ENCODE measurements at places on chromosomes 16 and 17.
A peak's percentile ranks its signal among the peaks of the same experiment; 100 is the strongest.

GRCh38 chr16:12771341-12771798 lies 32.3 kb downstream of the CPPED1 start:
- no peaks in the 10 kb centered on the region for H3K4me1 ChIP-seq
- no peak for DNase-seq
- H3K36me3 ChIP-seq, result no peaks in the 10 kb centered on the region
- H3K4me3 ChIP-seq, result no peak overlapping the region

GRCh38 chr16:52489894-52490293 lies 57.0 kb downstream of the TOX3 start:
- H3K27ac ChIP-seq, result no peak overlapping the region
- no peaks in the 10 kb centered on the region for H3K36me3 ChIP-seq
- H3K4me1 ChIP-seq, result no peaks in the 10 kb centered on the region
- DNase-seq, result no peak
- H3K4me3 ChIP-seq, result no peak overlapping the region

DNA sequence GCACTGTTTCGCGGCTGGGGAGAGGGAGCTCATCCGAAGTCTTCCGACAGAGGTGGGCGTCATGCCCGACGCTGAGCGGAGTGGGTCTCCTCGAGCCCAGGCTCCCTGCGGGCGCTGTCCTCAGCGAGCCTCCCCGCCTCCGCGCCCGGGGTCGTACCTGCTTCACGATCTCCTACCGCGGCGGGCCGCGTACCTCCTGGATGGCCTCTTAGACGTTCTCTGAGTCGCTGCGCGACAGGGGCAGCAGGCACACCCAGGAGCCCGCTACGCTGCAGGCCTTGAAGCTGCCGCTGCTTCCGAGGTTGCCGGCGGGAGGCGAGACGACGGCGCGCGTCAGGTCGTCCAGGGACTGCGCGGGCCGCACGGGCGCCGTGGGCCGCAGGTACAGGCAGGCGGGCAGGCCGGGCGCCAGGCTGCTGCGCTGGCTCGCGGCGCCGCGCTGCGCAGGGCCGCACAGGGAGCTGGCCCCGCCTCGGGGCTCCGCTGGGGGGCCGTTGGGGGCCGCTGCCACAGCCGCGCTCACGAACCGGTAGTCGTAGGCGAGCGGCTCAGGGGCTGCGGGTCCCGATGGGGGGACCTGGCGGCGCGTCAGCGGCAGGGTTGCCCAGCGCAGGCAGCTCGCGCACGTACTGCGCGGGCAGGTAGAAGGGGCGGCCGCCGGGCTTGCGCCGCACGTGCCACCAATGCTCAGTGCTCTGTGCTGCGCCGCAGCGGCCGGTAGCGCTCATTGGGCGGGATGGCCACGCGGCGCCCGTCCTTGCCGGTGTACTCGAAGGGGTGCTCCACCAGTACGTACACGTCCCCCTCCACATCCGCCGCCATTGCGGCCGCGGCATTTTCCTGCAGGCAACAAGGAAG lies 116.4 kb upstream of the SMURF2 start:
- peak overlapping the region; percentile 66 for H3K4me3 ChIP-seq
- H3K27me3 ChIP-seq, result no peaks in the 10 kb centered on the region
- peak overlapping the region; percentile 70 for H3K27ac ChIP-seq
- DNase-seq, result peak; percentile 69

DNA sequence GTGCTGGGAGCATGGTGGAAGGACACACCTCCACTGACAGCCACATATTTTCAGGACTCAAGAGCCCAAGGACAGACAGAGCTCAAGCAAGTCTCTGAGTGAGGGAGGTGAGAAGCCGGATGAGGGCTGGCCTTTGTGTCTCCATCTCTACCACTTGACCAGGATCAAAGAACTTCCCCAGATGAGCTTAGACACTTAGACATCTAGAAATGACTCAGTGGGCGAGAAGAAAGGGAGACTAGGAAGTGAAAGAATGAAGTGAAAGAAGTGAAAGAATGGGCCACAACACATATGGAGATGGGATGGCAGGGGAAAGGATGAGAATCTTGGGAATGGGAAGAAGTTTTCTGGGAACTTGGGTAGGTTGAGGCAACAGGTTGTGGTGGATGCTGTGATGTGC lies 274.9 kb upstream of the CCL2 start:
- no peak for DNase-seq
- H3K36me3 ChIP-seq, result no peaks in the 10 kb centered on the region
- no peak overlapping the region for H3K27ac ChIP-seq
- no peak overlapping the region for H3K4me3 ChIP-seq

GRCh38 chr16:15607700-15608396 lies 35.1 kb downstream of the MARF1 start:
- H3K27ac ChIP-seq, result peak overlapping the region; percentile 22
- no peak for DNase-seq
- H3K27me3 ChIP-seq, result no peaks in the 10 kb centered on the region
- peaks cover 100% of the 10 kb centered on the region for H3K36me3 ChIP-seq
- H3K4me3 ChIP-seq, result no peak overlapping the region

- H3K4me3 ChIP-seq, result no peak overlapping the region
- H3K36me3 ChIP-seq, result no peaks in the 10 kb centered on the region
- H3K27ac ChIP-seq, result no peak overlapping the region
- peaks cover 9% of the 10 kb centered on the region for H3K27me3 ChIP-seq
Measured at GRCh38 chr17:7644775-7645174, 6.0 kb upstream of the ATP1B2 start.

DNA sequence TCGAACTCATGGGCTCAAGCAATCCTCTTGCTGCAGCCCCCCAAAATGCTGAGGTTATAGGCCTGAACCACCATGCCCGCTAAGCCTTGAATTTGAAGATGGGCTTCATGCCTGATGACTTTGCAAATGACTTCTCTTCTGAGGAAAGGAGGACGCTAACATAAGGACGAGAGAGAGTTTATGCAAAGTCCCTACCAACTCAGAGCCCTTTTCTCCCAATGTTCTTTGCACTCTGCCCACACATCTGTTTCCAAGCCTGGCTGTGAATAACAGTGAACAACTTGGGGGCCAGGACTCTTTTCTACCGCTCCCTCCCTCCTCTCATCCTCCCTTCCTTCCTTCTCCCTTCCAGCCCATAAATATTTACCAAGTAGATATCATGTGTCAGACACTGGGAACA lies 8.5 kb upstream of the NPIPB2 start:
- H3K27ac ChIP-seq, result no peak overlapping the region
- no peaks in the 10 kb centered on the region for H3K27me3 ChIP-seq
- no peak for DNase-seq
- no peak overlapping the region for H3K4me3 ChIP-seq
- H3K4me1 ChIP-seq, result no peaks in the 10 kb centered on the region
